Left ventricle myocardium inferior (tissue), 1 donor: ENCODE measurements at places on chromosomes 16 and 17.

GRCh38 chr17:8487743-8488142 lies 52.1 kb downstream of the NDEL1 start:
- no peak for DNase-seq

GRCh38 chr16:63787014-63787413 lies 1334.8 kb downstream of the CDH11 start:
- no peak for DNase-seq

- no peak for DNase-seq
Observed at GRCh38 chr16:73797115-73797514, 499.5 kb upstream of the PSMD7 start.

GRCh38 chr17:73227379-73227778 lies 34.3 kb downstream of the CPSF4L start:
- no peak for DNase-seq

DNA sequence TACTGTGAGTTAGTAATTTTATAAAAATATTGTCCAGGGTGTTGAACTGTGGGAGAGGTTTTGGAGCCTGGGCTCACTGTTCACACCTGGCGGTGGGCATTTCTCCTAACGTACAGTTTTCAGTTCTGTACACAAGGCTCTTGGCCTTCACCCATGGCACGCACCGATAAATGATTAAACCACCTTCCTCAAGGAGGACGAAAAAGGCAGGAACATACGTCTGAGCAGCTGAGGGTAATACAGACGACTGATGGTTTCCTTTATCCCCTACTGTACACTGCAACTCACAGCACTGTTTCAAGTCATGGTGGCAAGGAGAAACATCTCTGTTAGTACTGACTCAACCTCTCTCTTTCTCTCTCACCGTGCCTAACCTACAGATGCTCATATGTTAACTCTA lies 1.4 kb upstream of the ST6GALNAC1 start:
- no peak for DNase-seq

DNA sequence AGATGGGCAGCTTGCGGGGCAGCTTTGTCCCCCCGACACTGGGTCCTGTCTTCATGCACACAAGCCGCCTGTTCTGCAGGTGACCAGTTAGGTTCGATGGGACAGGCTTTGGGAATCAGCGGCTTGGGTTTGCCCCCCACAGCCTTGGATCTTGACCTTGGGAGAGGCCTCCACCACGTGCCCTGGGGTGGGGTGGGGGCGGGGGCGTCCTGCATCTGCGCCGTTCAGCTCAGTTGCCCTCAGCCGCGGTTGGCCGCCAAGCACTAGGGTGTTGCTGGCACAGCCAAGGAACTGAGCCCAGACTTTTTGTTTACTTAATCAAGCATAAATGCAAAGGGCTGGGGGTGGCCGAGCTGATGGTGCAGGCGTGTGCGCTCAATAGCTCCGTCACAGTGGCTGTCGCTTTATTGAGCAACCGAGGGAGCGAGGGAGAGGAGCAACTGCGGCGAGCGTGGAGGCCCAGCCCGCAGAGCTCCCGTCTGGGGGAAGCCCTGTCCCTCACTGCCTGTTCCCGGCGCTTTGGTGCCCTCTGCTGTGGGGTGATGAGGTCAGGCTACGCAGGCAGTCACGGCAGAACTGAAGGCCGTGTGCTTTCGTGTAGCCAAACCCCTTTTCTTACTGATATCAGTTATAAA lies 33.9 kb downstream of the JPH3 start:
- DNase-seq: peak; percentile 84

DNA sequence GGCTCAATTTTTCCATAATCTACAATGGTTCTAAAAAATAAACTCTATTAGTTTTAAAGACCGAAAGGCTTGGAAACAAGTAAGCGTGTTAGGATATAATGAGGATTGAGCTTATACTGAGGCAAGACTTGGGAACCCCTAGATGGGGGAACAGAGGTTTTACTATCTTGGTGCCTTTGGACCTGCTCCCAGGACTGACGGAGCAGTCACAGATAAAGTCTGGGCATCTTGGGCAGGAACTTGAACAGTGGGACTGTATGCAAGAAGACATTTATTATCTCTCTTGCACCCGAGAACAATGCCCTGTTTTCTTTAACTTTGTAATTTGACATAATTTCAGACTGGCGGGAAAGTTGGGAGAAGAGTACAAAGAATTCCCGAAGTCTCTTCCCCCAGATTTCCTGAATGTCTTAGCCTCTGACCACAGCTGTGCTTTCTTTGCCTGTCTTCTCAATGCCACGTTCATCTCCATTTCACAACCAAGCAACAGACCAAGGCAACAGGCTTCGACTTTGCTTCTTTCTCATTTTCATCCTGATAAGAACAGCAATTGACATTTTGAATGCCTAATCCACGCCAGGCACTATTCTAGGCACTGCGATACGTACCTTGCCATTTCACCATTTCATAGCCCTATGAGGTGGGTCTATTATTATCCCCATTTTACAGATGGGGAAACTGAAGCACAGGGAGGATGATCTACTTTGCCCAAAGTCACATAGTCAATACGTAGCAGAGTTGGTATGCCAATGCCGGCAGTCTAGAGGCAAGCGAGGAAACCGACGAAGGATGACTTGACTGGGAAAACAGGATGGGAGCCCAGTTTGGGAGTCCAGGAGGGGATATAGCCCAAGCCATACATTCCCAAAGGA lies 3.0 kb upstream of the IL4R start:
- no peak for DNase-seq

- DNase-seq: peak; percentile 86
Observed at GRCh38 chr17:65560628-65561451, 608 bp downstream of the AXIN2 start.

GRCh38 chr16:64384636-64385035 lies 737.2 kb downstream of the CDH11 start:
- no peak for DNase-seq

DNA sequence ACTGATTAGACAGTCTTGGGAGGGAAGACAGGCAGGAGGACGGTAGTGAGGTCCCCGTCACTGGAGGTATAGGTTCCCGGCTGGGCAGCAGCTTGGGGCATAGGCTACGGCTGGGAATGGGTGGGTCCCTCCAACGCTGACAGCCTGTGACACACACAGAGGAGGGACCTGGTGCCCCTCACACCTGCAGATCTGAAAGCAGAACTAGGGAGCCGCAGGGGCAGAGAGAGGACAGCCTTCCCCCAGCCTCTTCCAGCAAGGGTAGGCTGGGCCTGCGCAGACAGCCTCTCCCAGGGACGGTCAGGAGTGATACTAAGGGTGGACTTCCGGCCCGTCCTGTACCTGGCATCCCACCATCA lies 2.0 kb downstream of the P2RX1 start:
- DNase-seq: no peak

DNA sequence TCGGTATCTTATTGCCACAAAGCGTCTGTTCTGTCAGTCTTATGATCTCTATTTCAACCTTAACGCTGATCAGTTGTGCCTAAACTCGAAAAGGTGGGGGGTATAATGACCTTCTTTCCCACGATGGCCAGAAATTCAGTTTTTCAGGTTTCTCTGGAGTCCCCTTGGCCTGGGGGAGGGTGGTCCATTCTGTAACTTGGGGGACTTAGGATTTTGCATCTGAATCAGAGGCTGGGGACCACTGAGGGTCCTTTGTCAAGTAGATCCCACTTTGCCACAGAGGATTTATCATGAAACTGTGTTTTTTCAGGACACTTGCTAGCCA lies 6.3 kb upstream of the WDR59 start:
- DNase-seq: no peak

DNA sequence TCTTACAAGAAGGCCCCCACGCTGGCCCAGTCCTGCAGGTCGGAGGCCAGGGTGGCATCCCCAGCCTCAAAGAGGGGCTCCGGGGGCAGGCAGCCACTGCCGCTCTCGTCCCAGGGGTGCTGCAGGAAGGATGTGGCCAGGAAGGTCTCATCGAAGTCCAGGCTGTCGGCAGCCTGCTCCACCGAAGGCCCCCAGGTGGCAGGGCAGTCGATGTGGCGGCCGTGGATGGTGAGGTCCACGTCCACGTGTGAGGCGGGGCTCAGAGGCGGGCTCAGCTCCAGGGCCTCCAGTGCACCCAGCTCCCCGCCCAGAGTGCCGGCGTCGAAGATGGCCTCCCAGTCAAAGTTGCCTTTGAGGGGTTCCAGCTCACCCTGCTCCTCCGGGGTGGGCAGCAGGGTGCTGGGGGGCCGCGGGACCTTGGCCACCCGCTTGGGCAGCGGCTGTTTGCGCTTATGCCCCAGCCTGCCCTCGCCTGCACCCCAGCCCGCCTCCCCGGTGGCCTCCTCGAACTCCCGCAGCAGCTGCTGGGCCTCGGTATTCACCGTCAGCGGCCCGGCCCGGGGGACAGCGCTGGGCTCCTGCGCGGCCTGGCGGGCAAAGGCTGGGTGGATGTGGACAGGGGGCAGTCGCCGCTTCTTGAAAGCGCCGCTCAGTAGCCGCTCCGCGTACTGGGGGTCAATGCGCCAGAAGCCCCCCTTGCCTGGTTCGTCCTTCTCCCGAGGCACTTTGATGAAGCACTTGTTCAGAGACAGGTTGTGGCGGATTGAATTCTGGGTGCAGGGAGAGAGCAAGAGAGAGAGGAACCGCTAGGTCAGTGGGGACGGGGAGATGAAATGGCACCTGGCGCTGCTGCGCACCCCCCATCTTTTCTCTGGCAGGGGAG lies 3.5 kb downstream of the FOXJ1 start:
- no peak for DNase-seq

GRCh38 chr17:10843811-10844210 lies 5.9 kb upstream of the PIRT start:
- no peak for DNase-seq

DNA sequence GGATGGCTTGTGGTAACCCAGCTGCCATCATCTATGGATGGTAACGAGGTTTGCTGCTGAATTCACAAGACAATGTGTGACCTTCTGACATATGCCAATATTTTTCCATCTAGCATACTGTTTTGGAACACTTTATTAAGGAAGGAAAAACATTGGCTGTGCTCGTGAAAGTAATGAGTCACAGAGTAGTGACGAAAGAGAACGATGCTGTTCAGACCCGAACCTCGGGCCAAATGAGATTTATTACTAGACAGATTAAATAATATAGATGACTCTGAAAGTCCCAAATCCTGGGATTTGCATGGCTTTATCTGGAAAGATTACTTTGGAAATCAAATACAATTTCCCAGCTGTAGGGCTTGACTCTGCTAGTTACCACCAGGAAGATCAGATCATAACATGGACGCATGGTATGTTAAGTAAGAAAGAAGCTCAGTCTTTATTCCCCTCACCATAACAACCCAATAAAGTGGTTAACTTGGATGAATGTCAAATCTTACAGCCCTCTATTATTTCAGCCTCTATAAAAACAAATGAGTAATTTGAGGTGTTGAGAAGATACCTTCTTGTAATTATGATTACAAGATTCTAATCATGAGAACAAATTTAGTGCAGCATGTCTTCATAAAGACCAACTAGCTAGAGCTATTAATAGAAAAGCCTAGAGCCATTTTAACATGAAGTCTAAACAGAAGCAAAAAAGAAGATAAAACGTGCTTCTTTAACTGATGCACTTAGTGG lies 32.6 kb downstream of the ERN1 start:
- DNase-seq: no peak

- no peak for DNase-seq
Observed at GRCh38 chr17:66585472-66585871, 249.4 kb upstream of the CACNG5 start.

DNA sequence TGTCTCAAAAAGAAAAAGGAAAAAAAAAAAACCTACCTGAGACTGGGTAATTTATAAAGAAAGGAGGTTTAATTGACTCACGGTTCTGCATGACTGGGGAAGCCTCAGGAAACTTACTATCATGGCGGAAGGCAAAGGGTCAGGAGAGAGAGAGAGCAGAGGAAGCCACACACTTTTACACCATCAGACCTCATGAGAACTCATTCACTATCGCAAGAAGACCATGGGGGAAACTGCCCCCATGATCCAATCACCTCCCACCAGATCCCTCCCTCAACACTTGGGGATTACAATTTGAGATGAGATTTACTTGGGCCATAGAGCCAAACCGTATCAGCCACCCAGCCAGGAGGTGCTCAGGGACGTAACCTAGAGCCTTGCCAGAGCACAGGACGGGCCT lies 20.8 kb downstream of the NAGPA start:
- no peak for DNase-seq

- peak; percentile 76 for DNase-seq
Observed at GRCh38 chr17:15436473-15437302, 30.7 kb downstream of the CDRT4 start.

DNA sequence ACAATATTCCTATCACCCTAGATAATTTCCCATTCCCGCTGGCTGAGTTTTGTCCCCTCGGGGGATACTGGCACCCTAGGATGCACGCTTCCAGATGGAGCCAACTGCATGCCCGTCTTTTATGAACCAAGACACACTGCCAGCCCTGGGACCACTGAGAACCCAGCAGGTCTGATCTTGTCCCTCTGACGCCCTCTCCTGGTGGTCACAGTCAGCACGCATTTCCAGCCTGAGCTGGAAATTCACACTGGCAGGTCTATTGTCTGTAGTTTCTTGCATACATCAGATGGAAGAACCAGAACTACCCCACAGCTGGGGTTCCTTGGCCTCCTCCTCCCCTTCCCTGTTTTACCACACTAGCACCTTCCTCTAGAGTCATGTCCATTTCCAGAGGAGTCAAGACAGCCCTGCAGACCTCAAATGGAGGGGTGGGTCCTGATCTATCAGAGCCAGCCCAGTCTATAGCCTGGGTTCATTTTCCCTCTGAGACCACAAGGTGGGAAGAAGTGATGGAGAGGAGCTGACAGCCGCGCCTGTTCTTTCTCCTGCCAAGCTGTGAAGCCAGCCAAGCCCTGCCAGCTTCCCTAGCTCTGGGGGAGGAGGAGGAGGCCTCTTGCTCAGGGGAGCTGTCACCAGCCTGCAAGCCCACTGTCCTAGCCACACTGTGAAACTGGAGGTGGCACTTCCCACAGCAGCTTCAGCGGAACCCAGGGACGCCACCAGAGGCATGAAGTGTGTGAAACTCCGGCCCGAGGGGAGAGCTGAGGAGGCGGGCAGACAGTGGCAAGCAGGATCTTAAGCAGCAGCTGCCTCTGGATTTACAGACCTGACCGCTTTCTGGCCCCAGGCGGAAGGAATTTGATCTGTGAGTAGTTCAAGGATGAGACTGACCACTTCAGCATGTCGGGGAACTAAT lies 29.3 kb downstream of the MXRA7 start:
- peak; percentile 63 for DNase-seq

DNA sequence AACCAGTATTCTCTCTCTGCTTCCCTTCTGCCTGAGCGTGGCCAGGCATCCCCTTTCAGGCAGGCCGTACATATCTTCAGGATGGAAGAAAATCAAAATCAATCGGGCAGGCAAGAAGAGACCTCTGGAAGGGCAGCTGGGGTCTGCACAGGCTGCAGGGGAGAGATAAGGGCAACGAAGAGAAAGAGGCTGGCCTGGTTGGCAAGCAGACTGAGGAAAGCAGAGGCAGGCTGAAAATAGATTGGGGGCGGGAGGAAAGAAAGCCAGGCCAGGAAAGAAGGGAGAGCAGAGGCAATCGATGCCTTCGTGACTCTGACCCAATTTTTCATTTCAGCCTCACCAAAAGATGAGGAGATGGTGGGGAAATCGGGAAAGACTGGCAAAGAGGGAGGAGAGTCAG lies 18.1 kb downstream of the PIPOX start:
- no peak for DNase-seq

- DNase-seq: peak; percentile 33
Observed at GRCh38 chr16:9159839-9160550, 68.6 kb downstream of the HAPSTR1 start.
